ENCODE measurements at places on chromosomes 7 and 10.

GRCh38 chr10:110610308-110610774 lies 33.8 kb upstream of the RBM20 start:
- DNase-seq, result peak; percentile 51

GRCh38 chr7:118195837-118196474 lies 12.0 kb downstream of the LSM8 start:
- DNase-seq, result peak; percentile 41

DNA sequence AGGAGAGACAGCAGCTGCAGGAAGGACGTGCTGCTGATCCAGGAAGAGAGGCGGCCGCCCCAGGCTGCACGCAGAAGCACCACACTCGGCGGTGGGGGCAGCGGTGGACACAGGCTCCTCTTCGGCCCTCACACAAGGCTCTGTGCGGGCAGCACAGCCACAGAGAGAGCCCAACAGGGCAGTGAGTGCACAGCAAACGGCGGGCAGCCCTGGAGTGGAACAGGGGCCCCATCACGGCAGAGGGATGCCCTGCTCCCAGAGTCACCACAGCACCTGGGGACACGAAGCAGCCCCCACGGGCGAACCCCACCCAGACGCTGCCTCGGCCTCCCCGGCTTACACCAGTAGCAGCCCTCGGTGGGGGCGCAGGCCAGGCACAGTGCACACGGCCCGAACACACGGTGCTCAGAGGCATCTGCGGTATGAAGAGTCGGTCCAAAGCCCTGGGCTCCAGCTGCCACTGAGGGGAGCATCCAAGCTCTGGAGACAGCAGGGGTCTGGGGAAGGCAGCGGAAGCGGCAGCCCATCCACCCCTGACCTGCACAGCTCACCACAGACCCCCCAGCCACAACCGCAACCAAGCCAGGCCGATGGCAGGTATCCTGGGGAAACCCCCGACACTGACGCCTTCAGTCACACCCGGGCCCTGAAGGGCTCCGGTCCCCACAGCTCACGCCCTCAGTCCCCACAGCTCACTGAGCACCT lies 16.8 kb downstream of the NUDT1 start:
- no peak for DNase-seq

DNA sequence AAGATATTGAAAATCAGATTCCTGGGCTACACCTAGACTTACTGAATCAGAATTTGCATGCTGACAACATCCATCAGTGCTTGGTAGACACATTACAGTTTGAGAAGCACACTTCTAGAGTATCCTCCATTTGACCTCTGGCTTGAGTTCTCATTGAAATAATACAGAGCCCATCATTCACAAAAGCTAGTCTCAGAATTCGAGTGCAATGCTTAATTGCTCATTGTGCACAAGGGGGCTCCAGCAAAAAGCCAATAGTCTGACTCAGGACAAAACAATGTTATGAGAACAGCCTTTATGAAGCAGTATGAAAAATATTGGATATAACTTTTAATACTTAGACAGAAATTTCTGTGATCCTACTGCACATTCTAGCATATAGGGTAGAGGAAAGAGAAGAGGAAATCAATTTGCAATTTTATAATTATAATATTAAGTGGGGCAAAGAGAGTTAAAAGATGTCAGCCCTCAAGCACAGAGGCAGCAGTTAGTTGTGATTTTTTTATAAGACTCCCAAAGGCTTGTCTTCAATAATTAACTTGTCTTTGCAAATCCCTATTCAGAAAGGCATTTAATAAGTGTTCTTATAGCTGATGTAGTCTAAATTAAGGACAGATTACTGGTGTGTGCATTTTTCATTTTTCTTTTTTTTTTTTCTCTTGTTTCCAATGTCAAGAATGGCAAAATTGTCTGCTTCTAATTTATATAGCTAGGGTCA lies 105.8 kb upstream of the ANK3 start:
- no peak for DNase-seq

- no peak for DNase-seq
Observed at GRCh38 chr10:72386916-72387586, 32.3 kb upstream of the DNAJB12 start.

DNA sequence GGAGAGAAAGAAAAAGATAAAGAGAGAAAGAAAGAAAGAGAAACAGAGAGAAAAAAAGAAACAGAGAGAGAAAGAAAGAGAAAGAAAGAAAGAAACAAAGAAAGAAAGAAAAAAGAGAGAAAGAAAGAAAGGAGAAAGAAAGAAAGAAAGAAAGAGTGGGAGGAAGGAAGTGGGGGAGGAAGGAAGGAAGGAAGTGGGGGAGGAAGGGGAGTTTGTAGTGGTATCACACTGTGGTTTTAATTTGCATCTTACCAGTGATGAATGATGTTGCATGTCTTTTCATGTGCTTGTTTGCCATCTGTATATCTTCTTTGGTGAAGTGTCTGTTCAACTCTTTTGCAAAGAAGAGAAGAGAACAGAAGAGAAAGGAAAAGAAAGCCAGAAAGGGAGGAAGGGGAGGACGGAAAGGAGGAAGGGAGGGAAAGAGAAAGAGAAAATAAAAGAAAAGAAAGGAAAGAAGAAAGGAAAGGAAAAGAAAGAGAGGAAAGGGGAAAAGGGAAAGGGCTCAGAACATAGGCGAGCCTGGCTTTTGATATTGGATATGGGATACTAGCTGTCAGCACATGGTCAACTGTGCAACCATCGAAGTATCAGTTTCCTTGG lies 79.2 kb upstream of the FRMD4A start:
- no peak for DNase-seq

GRCh38 chr10:92103376-92104090 lies 180.0 kb downstream of the BTAF1 start:
- peak; percentile 55 for DNase-seq

GRCh38 chr10:35334297-35334696 lies 2.0 kb upstream of the CCNY start:
- DNase-seq, result no peak

DNA sequence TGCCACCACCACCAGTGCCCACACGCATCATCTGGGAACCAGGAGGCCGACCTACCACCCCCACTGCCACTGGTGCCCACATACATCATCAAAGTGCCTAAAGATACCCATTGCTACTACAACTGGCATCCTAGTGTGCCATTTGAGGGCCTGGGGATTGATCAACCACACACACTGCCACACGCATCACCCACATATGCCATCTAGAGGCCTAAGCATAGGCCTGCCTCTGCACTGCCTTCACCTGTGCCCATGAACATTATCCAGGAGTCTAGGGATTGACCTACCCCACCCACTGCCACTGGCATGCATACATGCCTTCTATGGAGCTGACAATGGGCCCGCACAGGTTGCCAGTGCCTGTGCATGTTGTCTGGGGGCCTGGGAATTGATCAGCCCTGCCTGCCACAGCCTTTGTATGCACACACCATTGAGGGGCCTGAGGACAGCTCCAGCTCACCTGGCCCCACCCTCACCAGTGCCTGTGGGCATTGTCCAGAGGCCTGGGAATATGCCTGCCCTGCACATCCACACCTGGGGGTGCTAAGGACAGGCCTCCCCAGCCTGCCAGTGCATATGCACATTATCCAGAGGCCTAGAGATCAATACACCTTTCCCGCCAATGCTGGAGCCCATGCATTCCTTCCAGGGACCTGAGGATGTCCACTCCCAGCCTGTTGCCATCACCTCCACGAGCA lies 64.3 kb upstream of the TRIL start:
- DNase-seq, result no peak

DNA sequence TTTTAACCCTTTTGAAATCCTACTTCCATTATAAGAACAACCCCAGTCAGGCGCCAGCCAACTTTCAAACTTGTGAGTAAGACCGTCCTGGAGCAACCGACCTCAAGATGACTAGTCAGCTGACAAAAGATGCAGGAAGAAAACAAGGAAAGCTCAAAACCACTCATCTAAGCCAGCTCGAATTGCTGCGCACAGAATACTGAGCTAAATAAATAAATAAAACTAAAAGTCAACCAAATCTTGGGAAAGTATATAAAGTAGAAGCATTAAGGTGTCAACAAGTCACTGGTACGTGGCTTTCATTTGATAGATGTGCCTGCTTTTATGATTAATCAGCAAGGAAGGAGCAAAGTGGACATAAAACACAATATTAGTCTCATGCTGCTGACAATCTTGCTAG lies 1269.8 kb downstream of the XPNPEP1 start:
- no peak for DNase-seq

DNA sequence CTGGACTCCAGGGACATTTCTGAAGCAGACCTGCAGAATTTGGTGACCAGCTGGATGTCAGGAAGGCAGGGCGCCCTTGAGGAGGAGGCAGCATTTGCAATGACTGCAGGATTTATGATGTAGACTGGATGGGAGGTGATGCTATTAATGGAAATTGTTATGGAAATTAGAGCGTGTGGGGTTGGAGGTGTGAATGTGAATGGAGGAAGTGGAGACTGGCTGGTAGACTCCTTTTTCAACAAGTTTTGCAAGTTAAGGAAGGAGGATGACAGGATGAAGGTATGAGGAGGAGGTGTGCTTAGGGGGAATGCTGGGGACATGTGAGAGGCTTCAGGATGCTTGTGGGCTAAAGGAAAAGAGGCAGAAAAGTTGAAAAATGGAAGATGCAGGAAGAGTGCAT lies 137.0 kb downstream of the TMEM178B start:
- DNase-seq, result no peak

- no peak for DNase-seq
Observed at GRCh38 chr10:71771821-71772617, 1.3 kb downstream of the VSIR start.

GRCh38 chr10:69789164-69789576 lies 12.5 kb upstream of the COL13A1 start:
- DNase-seq, result no peak

- no peak for DNase-seq
Observed at GRCh38 chr7:129615018-129615417, 3.5 kb downstream of the NRF1 start.

- no peak for DNase-seq
Observed at GRCh38 chr10:119371704-119372663, 164.6 kb downstream of the GRK5 start.

DNA sequence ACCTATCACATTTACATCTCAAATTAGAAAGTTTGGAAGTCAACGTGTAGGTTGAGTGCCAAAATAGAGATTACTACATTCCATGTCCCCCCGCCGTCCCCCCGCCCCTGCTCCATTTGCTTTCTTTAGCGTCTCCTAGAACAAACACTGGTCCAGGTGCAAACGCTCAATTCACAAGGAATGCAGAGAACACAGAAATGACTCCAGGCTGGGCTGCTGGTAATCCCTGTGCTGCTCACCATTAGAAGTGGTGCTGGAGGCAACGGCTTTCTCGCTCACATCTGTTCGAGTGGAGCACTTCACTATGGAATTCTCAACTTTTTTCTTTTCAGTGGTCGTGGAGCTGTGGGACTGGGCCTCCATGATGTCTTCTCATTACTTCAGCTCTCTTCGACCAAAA lies 14.1 kb downstream of the GLI3 start:
- DNase-seq, result no peak

- no peak for DNase-seq
Observed at GRCh38 chr10:75394221-75394620, 7.3 kb downstream of the ZNF503 start.

- no peak for DNase-seq
Observed at GRCh38 chr10:44282626-44283300, 102.1 kb downstream of the CXCL12 start.

DNA sequence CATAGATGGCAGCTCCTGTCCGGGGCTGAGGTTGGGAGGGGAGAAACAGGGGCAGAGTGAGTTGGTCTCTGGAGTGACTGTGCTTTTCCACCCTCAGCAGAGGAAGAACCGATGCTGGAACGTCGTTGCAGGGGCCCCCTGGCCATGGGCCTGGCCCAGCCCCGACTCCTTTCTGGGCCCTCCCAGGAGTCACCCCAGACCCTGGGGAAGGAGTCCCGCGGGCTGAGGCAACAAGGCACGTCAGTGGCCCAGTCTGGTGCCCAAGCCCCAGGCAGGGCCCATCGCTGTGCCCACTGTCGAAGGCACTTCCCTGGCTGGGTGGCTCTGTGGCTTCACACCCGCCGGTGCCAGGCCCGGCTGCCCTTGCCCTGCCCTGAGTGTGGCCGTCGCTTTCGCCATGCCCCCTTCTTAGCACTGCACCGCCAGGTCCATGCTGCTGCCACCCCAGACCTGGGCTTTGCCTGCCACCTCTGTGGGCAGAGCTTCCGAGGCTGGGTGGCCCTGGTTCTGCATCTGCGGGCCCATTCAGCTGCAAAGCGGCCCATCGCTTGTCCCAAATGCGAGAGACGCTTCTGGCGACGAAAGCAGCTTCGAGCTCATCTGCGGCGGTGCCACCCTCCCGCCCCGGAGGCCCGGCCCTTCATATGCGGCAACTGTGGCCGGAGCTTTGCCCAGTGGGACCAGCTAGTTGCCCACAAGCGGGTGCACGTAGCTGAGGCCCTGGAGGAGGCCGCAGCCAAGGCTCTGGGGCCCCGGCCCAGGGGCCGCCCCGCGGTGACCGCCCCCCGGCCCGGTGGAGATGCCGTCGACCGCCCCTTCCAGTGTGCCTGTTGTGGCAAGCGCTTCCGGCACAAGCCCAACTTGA lies 2.7 kb downstream of the REPIN1 start:
- DNase-seq, result no peak

DNA sequence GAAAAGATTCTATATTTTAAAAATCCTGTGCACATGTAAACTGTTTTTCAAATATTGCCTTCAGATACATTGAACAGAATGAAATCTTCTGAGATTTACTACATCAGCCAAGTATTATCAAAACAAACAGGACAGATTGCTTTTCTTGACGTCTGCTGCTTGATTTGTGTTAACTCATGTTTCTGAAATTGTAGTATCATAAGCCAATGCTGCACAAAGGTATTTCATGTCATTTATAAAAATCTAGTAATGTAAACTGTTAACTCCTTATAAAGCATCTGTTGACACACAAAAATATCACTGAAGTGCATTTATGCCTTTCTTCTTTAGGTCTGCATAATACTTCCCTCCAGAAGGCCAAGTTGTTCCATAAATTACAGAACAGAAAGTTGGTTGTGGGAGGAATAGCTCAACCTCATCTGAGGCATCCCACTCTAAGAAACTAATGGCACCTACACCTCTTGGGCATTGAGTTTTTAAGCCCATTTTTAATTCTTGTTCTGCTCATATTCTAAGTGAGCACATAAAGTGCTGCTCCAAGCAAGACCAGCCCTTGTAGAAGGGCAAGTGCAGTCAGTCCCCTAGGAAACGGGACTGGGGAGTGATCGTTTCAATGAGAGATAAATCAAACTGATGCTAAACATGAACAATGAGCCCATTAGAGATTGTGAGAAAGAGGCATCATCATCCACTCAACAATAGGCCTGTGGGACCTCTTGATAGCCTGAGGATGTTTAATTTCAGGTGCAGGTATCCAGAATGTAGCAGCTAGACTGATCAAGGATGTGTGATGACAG lies 28.5 kb downstream of the CAV1 start:
- DNase-seq, result no peak

- DNase-seq, result no peak
Observed at GRCh38 chr10:130986846-130987245, 324.7 kb downstream of the TCERG1L start.

- no peak for DNase-seq
Observed at GRCh38 chr10:6501931-6502330, 78.1 kb downstream of the PRKCQ start.

- no peak for DNase-seq
Observed at GRCh38 chr10:52115823-52116222, 198.3 kb upstream of the DKK1 start.

- DNase-seq, result peak; percentile 32
Observed at GRCh38 chr10:60139798-60140566, 233.6 kb upstream of the CCDC6 start.

- DNase-seq, result no peak
Observed at GRCh38 chr10:131226446-131227162, 84.9 kb downstream of the TCERG1L start.

GRCh38 chr7:110720626-110721025 lies 370.3 kb upstream of the LRRN3 start:
- no peak for DNase-seq

GRCh38 chr7:15593382-15593781 lies 31.6 kb upstream of the AGMO start:
- DNase-seq, result peak; percentile 40
